ENCODE measurements at places on chromosomes 2 and 18.

DNA sequence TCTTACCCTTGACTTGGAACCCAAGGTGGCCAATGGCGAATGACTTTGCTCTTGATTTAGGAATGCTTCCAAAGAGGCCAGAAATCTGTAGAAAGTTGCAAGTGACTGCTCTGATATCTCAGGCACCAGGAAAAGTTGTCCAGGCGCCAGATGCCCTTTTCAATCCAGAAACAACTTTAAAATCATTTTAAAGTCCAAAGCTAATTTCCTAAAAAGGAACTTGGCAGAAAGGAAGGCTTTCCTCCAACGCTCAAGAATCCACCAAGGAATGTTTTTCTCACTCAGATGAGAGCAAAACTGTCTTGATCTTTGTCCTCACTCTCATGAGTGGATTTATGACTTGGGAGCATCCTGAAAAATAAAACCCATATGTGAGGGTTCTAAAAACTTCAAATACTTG is 5.3 kb downstream of the NGEF start:
- DNase-seq = no peak

- DNase-seq = no peak
Measured at GRCh38 chr2:230922951-230923717, 1.9 kb downstream of the GPR55 start.

DNA sequence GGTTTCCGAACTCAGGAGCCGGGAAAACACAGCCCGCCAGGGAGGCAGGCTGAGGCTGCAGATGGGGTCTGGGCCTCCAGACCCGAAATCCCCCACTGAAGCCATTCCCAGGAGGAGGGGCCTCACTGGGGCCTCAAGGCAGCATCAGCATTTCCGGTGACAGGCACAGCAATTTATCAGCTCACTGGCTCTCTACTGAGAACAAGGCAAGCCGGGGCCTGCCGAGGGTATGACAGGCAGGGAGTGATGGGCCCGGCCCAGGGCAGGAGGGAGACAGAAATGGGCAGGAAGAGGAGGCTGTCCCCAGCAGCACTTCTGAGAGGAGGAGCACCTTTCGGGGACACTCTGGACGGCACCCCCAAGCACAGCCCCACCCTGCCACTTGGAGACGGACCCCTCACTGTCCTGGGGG is 12.5 kb downstream of the SDC1 start:
- no peak for DNase-seq

GRCh38 chr2:239390546-239391285 is 10.1 kb downstream of the HDAC4 start:
- no peak for DNase-seq

- no peak for DNase-seq
Measured at GRCh38 chr2:10658041-10658913, 31.5 kb downstream of the NOL10 start.

DNA sequence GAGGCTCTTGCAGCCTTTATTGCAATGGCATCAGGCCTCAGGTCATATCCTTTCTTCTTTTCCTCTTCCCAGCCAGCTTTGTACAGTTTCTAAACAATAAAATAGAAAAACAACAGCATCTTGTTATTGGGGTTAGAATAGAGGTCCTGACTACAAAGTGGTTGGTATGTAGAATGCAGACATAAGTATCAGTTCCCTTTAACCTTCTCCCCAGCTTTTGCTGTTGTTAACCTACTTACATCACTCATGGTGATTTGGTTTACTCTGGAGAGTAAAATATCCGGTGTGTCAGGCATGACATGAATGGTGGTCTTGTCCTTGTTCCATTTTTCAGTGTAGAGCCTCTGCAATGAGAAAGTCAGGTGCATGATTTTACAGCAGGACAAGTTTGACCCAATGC is 69.8 kb downstream of the NEB start:
- no peak for DNase-seq

DNA sequence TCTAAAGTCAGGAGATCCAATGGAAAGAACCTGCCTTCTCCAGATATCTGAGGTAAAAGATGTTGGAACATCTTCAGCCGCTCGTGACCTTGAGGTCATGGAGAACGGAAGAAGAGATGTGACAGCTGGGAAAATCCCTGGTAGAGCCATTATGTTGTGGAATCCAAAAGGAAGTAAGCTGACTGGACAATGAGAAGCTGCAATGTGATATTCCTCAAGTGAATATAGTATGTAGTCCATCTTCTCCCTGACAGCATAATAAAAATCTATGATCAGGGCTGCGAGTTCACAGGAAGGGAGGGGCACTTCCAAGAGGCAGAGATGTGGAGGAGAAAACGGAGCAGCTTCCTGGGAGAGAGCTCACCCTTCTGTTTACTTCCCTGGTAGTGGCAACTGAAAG is 201.0 kb upstream of the SP5 start:
- DNase-seq = no peak

GRCh38 chr2:144642131-144642530 is 122.2 kb upstream of the ZEB2 start:
- DNase-seq = no peak

DNA sequence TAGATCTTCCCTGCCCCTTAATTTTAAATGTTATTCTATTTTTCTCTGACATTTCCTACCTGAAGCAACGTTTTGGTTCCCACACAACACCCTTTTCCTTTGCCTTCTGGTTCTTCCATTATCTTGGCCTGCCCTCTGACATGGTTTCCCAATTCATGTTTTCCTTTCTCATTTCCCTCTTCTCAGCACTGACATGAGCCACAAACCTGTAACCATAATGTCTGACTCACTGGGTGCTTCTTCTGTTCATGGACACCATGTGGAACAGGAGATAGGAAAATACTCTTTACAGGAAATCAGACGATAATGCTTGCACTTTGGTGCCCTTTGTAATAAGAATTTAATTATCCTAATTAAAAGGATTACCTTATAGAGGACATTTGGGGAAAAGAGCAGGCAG is 142.0 kb downstream of the ZEB2 start:
- DNase-seq = no peak

- DNase-seq = no peak
Measured at GRCh38 chr18:13611142-13611600, 115.2 kb downstream of the FAM210A start.

- DNase-seq = no peak
Measured at GRCh38 chr18:76989647-76990190, 142.9 kb downstream of the MBP start.

- DNase-seq = no peak
Measured at GRCh38 chr2:168649562-168649961, 152.9 kb upstream of the NOSTRIN start.

GRCh38 chr2:175309799-175310198 is 128.3 kb upstream of the ATP5MC3 start:
- no peak for DNase-seq

DNA sequence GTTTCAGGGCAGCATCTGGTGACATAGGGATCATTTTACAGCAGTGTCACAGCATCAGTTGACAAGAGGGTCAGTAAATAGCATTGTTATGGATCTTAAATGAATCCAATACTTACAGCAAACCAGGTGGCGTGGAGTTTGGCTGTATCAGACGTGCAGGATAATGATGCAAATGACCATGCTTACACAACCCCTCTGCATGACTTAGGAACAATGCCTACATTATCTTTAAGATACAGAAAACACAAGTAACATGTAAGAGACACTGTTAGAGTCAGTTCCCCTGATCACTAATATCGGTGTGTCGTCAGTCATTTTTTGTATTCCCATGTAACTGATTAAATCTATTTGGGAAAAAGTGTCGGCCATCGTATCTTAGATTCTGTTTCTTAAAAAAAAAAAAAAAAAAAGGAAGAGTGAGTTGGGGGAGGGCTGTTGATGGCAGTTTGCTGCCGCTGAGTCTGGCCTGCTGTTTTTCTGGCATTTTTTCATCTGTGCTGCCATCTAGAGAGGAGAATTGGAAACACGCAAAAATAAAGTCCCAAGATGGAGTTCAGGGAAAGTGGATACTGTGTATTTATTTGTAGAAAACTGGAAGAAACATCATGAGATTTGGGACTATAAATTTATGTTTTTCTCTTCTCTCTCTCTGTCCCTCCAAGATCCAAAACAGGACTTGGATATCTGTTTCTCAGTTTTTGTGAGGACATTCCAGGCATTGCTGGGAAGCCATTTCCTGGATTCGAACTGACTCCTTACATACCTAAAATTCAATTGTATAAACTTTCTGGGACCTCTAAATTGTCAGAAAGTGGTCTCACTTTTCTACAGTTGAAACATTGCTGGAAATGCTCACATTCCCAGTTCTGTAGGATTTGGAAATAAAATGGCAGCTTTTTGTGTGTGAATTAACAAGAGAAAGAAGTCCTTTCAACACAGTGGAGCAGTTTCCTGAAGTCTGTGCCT is 60.3 kb upstream of the AGPS start:
- peak; percentile 5 for DNase-seq

GRCh38 chr18:50578651-50579050 is 18.8 kb downstream of the MAPK4 start:
- no peak for DNase-seq

DNA sequence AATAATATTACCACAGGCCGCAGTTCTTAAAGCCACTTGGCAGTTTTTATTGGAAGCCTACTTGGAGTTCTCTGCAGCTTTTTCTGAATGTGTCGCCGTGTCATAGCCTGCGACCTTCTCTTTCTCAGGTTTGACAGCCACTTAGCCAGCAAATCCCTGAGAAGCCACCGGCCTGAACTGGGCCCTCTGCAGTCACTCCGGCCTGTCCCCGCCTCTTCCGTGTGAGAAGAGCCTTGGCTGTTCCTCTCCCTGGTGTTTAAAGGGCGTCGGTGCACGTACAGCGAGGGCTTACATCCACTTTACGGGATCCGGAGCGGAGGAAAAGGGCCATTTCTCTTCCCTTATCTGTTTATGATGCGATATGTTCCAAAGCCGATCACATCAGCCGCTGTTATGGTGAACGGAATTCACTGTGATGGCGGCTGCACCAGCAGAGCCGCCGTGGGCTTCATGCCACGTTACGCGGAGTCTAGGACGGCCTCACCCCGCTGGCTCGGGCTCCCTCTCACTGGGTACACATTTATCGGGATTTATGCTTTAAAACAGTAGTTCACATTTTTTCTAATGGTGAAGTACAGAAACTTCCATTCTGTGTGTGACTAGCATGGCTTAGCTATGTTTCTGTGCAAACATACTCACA is 66.8 kb downstream of the GBX2 start:
- DNase-seq = no peak

DNA sequence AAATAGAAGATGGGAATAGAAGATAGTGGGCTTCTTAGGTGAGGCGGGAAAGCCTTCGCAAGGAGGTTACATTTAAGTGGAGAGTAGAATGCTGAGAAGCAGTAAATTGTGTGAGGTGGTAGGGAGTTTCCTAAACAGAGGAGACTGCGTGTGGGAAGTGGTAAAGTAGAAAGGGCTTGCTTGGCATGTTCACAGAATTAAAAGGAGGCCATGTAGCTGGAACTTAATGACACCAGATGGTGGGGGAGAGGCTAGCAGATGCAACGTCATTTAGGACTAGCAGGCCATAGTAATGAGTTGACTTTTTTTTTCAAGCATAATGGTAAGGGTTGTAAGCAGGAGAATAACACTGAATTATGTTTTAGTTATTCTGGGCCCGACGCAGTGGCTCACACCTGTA is 13.0 kb upstream of the RTN4 start:
- DNase-seq = no peak

- DNase-seq = no peak
Measured at GRCh38 chr2:161122772-161123530, 37.3 kb upstream of the TANK start.

DNA sequence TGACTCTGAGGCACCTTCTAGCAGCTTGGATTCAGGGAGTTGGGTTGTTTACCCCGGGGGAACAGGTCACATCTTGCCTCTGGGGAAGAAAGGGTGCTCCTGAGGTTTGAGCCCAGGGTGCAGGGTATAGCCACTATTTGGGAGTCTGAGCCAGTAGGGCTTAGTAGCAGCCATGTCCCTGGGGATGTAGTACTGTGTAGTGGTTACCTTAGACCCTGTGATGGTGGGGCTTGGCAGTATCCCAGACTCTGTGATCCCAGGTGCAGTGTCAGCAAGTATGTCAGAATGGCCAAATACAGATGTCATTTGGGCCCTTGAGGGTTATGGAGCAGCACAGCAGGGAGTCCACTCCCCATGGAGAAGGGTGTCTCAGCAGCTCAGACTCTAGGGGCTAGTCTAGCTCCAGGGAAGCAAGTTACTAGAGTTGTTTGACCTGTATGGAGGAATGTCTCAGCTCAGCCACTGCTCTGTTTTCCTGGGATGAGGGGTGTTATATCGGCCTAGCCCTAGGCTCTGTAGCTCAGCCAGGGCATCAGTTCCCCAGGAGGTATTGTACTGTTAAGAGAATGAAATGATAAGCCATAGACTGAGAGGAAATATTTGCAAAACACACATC is 151.3 kb downstream of the UBR3 start:
- no peak for DNase-seq

- no peak for DNase-seq
Measured at GRCh38 chr2:148756292-148756975, 111.9 kb downstream of the EPC2 start.

DNA sequence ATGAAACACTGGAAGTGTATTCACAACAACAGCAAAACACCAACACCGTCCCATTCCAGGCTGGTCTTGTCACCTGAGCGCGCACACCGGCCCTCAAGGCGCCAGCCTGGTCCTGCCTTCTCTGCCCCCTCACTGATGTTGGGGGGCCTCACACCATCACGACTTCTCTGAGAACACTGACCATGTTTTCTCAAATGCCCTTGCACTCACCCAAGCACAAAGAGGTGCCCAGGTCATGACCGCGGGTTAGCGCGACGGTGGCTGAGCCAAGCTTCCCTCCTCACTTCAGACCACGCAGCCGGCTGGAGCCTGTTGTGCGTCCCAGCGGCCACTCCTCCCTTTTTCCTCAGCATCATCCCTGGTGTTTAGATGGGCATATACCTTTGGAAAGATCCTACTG is 101.3 kb upstream of the SALL3 start:
- DNase-seq = no peak

GRCh38 chr2:165895974-165896373 is 57.6 kb downstream of the TTC21B start:
- no peak for DNase-seq

GRCh38 chr2:73069041-73069854 is 2.3 kb downstream of the SFXN5 start:
- no peak for DNase-seq

GRCh38 chr2:172086241-172087206 is 1.2 kb downstream of the DLX1 start:
- DNase-seq = no peak

DNA sequence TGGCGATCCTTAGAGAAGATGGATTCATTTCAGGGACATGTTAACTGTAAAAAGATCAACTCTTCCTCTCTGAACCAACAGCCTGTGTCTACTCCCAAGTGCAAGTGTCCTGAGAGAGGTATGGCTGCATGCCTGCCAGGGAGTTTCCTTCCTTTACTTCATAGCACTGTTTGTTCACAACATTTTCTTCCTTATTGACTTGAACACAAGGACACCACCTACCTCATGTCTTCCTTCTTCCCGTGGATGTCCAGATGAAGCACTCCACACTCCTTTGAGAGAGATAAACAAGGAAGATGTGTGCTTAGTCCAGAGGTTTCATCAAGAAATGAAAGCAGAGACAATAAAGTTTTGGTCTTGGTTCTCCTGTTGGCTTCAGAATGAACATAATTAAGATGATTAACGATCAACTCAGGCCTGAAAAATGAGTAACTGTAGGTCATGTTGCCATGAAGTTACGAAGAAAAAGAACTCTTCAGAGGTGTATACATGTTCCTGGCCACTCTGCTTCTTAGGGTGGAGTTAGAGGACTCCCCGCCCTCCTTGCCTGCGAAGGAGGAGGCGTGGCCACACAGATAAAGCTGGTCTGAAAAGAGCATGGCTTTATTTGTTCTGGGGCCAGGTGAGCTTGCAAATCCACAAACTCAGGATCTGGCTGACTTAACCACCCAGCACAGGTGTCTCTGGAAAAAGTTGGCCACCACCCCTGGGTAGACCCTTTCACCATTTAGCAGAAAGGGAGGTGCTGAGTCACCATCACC is 155.0 kb upstream of the KCTD1 start:
- no peak for DNase-seq

All from stimulated activated CD4-positive, alpha-beta T cell treated with anti-CD3 and anti-CD28 coated beads, Interleukin-4, amount 100 ng/mL, for 48 hours (primary cell).